A549 (cell line): ENCODE measurements at places on chromosomes 2 and 18.

- no peak for DNase-seq
These were observed 298.2 kb upstream of the COL3A1 start for GRCh38 chr2:188676010-188676400.

DNA sequence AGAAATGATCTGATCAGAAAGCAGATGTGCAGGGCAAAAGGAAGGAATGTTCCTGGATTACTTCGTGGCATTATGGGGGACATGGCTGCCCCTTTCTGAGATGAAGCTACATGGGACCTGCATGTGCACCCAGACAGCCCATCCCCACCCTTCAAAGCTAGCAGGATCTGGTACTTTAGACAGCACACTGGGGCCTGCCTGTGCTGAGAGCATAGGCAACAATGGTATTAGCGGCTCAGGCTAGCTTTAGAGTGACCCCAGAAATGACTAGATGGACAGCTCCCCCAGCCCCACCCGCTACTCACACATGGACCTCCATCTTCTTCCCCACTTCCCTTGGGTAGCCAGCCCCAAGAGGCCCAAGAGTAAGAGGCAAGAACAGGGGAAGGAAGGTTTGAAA lies 61.5 kb upstream of the NFE2L2 start:
- DNase-seq: no peak

DNA sequence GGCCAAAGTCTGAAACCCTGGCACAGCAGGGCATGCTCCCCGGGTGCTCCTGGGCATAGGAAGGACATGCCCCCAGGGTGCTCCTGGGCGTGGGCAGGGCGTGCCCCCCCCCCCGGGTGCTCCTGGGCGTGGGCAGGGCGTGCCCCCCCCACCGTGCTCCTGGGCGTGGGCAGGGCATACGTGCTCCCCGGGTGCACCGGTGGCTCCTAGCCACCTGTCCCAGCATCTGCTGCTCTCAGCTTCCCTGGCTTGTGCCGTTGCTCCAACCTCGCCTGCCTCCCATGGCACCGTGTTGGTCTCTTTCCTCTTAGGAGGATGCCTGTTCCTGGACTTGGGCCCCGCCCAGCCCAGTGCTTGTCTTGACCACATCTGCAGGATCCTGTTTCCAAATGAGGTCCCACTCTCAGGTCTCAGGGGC lies 95.6 kb upstream of the CTDP1 start:
- no peak for DNase-seq

- no peak for DNase-seq
These were observed 660 bp upstream of the MBP start for GRCh38 chr18:77133051-77133834.

DNA sequence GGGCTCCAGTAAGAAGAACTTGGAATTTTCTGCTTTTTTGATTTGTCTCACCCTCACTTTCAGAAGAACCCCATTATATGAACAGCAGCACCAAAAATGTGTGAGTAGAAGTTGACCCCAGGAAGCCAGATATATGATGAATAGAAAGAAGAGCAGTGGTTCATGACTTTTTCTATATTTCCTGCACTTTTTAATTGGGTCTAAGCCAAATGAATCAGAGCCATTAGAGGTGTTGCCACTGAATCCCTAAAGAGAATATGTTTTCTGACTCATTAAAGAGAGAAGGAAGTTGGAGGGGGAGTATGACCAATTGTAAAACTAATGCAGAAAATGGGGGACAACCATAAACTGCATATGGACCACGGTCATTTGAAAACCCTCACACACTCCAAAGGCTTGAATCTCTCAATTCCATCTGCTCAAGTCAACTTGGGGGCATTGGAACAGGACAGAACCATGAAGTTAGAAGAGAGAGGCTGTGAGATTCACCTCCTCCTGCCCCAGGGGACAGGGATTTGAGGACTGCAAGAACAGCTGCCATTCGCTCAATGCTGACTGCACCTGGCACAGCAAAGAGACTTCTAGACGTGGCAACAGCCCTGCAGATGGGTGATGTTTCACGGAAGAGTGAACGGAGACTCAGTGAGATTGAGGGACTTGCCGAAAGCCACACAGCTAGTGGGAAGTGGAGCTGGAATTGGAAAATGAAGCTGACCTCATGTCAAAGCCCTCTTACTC lies 3.0 kb downstream of the DAPL1 start:
- no peak for DNase-seq

- DNase-seq: no peak
These were observed 450.4 kb downstream of the GALR1 start for GRCh38 chr18:77700051-77700450.

GRCh38 chr2:176193048-176193447 lies 4.6 kb downstream of the HOXD1 start:
- no peak for DNase-seq

DNA sequence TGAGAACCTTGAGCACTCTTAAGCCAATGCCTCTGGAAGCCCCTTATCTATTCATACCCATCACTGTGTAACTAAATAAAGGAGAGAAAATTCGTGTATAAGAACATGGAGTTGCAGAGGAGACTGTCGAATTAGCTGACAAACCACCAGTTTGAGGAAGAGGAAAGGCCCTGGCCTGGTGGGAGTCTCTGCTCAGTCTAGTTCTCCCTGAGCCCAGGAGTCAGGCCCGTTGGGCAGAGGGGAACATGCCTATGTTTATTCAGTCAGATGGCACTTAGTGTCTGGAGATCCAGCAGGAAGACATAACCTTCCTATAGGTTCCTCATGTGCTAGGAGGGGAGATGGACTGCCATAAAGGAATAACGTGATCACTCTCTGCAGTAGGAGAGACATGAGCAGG lies 60.3 kb downstream of the MGAT5 start:
- DNase-seq: no peak

DNA sequence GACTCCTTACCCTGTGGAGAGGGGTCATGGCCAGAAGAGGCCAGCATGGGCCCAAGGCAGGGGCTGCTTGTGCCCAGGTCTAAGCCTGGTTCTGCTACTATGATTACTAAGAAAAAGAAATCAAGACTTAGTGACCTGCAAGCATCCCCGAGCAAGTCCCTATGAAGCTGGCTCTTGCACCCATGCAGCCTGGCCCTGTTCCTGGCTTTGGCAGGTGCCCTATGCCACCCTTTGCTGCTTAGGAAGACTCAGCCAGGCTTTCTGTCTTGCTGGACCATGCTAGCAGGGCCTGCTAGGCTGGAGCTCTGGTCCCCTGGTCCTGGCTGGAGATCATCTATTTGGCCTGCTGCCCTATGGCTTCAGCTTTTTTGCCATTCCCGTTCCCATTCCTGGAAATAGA lies 309.4 kb upstream of the EPAS1 start:
- no peak for DNase-seq

DNA sequence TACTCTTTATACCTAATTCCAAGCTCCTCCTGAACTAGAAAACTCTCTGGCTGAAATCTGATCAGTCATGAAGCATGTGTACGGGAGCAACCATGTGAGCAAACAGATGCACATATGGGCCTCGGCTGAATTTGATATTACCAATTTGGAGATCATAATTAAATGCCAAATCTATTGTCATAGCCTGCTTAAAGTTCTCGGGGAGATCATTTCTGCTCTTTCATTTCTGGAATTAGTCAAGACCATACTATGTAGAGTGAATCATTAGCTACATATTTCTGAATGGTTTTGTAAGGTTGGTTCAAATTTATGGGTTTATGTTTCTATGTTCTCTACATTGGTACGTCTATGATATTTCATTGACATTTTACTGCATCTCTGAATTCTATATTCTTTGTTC lies 205.5 kb downstream of the UBE2E3 start:
- no peak for DNase-seq

GRCh38 chr2:42789751-42790150 lies 2.6 kb downstream of the HAAO start:
- no peak for DNase-seq

- peak; percentile 8 for DNase-seq
These were observed 42.1 kb downstream of the NOP58 start for GRCh38 chr2:202307690-202308089.

GRCh38 chr2:118122594-118123281 lies 34.5 kb downstream of the INSIG2 start:
- DNase-seq: peak; percentile 55

DNA sequence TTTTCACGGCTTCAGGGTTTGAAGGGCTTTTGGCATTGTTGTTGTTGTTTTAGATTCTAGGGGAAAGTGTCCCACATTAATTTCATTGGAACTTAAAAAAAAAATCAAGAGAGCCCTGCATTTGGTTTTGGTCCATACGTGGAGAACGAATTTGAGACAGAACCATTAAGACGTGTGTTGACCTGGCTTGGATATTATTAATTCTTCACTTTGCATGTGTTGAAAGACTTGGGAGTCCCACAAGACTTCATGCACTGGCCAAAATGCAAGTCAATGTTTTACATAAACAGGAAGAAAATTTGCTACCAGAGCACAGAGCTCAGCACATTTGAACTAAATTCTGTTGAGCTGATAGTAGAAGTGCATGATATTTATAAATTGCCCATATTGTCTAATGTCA lies 761.2 kb upstream of the ACVR2A start:
- DNase-seq: no peak

DNA sequence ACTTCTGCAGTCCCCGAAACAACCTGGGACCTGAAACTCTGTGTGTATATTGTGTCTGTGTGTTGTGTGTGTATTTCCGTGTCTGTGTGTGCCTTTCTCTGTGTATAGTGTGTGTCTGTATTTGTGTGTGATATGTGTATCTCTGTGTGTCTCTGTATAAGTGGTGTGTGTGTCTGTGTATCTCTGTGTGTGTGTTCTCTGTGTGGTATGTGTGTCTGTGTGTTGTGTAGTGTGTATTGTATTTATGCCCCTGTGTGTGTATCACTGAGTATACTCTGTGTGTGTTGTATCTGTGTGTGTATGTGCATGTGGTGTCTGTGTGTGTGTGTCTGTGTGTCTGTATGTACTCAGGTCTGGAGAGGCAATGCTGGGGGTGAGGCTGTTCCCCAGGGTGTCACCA lies 11.6 kb downstream of the CASP8 start:
- DNase-seq: no peak

DNA sequence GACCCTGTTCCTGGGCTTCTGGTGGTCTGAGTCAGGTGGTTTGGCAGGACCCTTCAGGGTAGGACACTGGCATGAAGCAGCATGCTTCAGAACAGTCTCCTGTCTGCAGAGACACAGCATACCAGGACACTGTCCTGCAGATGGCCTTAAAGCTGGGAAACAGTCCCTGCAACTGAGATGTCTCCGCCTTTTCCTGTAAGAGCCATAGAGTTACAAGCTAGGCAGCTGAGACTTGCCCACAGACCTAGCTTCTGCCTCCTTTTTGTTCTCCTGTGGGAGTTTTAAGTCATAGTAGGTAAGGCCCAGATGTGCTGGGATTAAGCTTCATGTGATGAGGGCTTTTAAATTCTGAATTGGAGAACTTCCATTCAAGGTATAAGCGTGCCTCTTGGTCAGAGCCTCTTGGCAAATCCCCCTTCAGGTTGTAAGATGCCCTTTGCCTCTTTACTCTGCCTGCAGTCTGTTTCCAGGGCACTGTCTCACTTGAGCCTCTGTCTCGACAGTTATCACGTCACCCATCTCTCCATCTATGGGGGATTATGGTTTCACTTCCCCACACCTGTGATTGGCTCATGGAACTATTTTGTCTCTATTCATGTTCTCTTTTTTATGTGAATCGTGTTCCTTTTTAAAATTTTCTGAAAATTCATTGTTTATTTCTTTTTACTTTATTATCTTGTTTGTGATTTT lies 51.8 kb downstream of the COA5 start:
- no peak for DNase-seq

GRCh38 chr18:49013961-49014604 lies 63.3 kb upstream of the SMAD7 start:
- DNase-seq: no peak

DNA sequence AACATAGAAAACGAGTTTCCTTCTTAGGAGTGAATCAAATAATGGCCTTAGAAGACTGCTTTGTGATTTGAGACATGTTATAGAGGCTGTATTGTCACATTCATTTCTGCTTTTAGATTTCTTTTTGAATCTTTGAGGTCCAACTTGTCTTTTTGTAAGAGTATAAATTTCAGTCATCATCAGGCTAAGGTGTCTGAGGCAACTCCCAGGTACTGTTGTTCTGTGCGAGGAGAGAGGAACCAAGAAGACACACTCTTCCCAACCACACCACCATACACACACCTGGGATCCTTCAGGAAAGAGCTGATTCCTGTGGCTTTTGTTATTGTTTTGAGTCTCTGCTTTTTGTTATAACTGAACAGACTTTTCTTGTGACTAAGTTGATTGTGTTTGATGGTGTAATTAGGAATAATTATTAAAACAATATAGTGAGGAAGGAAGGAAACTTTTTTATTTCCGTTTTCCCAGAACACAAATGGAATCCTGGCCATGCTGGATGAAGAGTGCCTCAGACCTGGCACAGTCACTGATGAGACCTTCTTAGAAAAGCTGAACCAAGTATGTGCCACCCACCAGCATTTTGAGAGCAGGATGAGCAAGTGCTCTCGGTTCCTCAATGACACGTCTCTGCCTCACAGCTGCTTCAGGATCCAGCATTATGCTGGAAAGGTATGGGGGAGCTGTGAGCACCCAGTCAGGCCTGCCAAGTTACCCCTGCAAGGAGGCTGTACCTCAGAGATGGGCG lies 140.4 kb downstream of the MYO1B start:
- DNase-seq: no peak

- no peak for DNase-seq
These were observed 25.9 kb downstream of the MRO start for GRCh38 chr18:50793641-50794565.

GRCh38 chr2:239765911-239766310 lies 259.2 kb downstream of the NDUFA10 start:
- DNase-seq: no peak

- no peak for DNase-seq
These were observed 1137.6 kb upstream of the NXPH2 start for GRCh38 chr2:139917690-139918384.

GRCh38 chr2:7586898-7587297 lies 669.7 kb downstream of the RNF144A start:
- DNase-seq: no peak

DNA sequence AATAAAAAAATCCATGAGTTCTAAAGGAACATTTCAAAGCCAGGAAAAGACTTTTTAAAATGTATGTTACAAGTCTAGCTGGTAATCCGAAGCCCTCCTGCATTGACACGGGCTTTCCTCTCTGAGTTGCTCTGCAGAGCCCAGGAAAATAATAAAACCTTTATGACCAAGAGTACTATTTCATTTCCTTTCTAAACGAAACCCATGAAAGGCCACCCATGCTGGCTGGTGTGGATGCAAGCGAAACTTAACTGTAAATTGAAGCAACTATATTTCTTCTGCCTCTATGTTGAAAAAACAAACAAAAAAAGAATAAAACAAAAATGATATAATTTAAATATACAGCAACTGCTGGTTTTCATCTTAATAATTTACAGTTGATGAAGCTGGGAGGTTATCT lies 41.3 kb upstream of the ZNF532 start:
- no peak for DNase-seq

DNA sequence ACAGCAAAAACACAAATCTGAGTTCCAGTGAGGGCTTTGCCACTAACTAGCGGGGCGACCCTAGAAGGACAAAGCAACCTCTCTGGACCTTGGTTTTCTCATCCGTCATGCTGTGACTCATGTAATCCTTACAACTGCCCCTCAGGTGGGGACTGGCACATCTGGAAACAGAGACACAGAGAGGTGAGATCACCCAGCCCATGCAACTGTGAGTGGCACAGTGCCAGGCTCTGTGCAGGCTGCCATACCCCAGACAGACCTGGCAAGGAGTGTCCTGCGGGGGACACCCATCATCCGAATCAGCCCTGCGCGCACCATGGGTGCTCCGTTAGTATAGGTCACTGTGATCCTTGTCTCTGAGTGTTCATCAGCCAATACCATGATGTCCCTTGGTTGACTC lies 198.3 kb downstream of the SMAD7 start:
- DNase-seq: no peak
